ENCODE measurements at places on chromosomes 3 and 15. TPM values are rescaled to one million over a fixed set of nuclear protein-coding genes. Genes with fewer than 3 reads are reported as not detected.

DNA sequence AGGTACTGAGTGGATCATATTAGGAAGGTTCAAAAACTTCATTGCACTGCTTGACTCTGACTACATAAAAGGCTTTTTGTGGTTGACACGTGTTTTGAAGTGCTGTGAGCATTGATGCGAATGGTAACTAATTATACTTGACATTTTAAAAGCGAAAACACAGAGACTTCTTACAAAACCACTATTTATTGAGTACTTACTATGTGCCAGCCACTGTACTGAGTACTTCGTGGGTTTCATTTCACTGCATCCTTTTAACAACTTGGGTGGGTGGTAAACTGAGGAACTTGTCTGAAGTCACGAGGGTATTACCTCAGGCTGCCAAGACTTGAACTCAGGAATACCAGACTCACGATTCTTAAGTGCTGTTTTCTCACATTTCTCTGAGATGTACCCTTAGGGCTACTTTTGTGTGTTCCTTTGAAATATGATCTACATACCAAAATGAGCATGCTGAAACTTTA, 45.3 kb upstream of the PPP4R2 start:
- no peak for DNase-seq

- DNase-seq, result no peak
These were observed 14.2 kb downstream of the PDZRN3 start for GRCh38 chr3:73610493-73610892.

DNA sequence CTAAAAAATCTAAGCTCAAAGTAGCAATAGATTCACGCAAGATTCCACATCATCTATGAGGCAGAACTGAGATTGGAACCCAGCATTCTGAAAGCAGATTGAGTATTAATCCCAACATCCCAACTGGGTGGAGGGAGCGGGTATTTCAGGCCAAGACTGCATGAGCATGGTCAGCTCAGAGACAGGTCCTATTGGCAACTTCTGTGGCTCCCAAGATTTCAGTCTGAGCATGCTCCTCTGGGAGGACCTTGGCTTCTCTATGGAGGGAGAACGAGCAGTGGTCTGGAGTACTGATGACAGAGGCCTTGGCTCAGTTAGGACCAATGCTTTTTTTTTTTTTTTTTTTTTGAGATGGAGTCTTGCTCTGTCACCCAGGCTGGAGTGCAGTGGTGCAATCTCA, 4.0 kb upstream of the ITGA11 start:
- DNase-seq, result no peak

C3orf18 gene
- total RNA-seq, result 7.4 TPM

TGM5 gene
- total RNA-seq, result 1.7 TPM

GRCh38 chr3:35200056-35200455, 439.3 kb upstream of the ARPP21 start:
- DNase-seq, result no peak

SLC6A1 gene
- not detected for total RNA-seq

GRCh38 chr3:104717828-104718196, 648.9 kb upstream of the ALCAM start:
- no peak for DNase-seq

SENP8 gene
- total RNA-seq, result 1.9 TPM

GRCh38 chr15:91885714-91886270, 32.3 kb downstream of the SLCO3A1 start:
- no peak for DNase-seq

SPINK8 gene
- total RNA-seq, result not detected

TARS3 gene
- 4.6 TPM for total RNA-seq

HYKK gene
- 5.6 TPM for total RNA-seq

DNA sequence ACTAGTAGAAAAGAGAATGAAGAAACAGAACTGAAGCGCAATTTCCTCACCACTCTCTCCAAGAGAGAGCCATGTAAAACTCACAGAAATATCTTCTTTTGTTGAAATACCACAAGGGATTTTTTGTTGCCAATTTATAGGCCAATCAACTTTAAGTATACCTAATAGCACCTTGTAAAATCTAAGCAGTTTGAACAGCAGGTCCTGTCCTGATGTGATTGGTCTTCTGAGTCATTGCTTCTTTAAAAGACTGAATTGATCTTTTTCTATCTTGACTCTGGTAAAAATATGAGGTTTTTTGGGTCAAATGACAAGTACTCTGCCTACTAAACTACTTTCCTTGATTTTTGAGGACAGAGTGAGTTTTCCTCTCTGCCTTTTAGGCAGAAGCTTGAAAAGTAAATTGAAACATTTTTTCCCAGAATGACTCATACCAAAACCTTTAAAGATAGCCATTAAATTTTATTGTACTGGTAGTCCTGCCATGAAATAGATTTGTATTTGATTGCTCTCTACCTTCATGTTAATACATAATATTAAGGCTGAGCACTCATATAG, 343.9 kb upstream of the CBLB start:
- DNase-seq, result no peak

- DNase-seq, result peak; percentile 78
These were observed 514 bp downstream of the MBNL1 start for GRCh38 chr3:152269056-152269830.

ESYT3 gene
- total RNA-seq, result 6.4 TPM

GRCh38 chr3:61913701-61914100, 352.3 kb downstream of the PTPRG start:
- DNase-seq, result no peak

FBXL2 gene
- total RNA-seq, result 18.5 TPM

All from PC-9 (cell line).